ENCODE measurements at places on chromosomes 4 and X.

DNA sequence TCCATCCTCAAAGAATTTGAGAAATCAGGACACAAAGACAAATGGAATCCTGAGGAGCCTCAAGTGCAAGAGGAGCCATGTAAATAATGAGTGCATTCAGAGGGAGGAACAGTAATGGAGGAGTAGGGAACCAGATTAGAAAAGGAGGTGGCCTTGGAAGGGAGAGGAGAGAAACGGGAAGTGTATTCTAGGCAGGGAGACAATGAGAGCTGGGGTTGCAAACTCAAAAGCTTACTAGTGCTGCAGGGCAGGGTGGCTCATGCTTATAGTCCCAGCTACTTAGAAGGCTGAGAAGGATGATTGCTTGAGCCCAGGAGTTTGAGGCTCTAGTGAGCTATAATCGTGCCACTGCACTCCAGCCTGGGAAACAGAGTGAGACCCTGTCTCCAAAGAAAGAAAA is 113.2 kb upstream of the LSM6 start:
- DNase-seq, result no peak

- no peak for DNase-seq
Measured at GRCh38 chrX:13367950-13368349, 48.1 kb upstream of the ATXN3L start.

- no peak for DNase-seq
Measured at GRCh38 chr4:6342530-6343293, 73.1 kb downstream of the WFS1 start.

DNA sequence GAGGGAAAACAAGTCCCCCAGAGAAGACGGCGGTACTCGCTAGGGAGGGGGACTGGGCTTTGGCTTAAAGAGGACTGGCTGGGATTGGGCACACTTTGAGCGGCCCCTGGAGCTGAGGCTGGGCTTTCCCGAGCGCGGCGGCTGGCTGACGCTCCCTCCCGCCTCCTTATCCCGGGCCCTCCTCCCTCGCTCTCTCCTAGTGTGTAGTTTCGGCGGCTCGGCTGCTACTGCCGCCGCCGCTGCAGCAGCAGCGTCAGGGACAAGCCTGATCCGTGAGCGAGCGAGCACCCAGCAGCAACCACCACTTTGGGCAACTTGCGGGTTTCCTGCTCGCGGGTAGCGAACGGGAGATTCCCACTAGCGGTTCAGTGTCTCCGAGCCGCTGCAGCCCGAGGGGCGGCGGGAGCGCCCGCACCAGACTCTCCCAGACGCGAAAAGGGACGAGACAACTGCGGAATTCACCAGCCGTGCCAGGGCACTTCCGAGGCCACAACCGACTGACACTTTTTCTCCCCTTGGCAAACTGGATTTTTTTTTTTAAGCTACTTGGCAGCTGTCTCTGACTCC is 632 bp upstream of the PCDH7 start:
- no peak for DNase-seq

GRCh38 chr4:110134269-110134869 is 64.0 kb downstream of the ELOVL6 start:
- no peak for DNase-seq

- DNase-seq, result no peak
Measured at GRCh38 chr4:145851511-145852201, 87.0 kb downstream of the ZNF827 start.

GRCh38 chr4:185464887-185465286 is 6.6 kb downstream of the CCDC110 start:
- no peak for DNase-seq

GRCh38 chr4:85778632-85779131 is 303.7 kb downstream of the ARHGAP24 start:
- DNase-seq, result no peak
